Upper lobe of right lung (tissue), 1 donor: ENCODE measurements at places on chromosomes 3 and 15.

GRCh38 chr3:176690083-176690869 lies 507.0 kb downstream of the TBL1XR1 start:
- DNase-seq = no peak

GRCh38 chr3:159819676-159820075 lies 169.0 kb upstream of the IL12A start:
- DNase-seq = no peak

DNA sequence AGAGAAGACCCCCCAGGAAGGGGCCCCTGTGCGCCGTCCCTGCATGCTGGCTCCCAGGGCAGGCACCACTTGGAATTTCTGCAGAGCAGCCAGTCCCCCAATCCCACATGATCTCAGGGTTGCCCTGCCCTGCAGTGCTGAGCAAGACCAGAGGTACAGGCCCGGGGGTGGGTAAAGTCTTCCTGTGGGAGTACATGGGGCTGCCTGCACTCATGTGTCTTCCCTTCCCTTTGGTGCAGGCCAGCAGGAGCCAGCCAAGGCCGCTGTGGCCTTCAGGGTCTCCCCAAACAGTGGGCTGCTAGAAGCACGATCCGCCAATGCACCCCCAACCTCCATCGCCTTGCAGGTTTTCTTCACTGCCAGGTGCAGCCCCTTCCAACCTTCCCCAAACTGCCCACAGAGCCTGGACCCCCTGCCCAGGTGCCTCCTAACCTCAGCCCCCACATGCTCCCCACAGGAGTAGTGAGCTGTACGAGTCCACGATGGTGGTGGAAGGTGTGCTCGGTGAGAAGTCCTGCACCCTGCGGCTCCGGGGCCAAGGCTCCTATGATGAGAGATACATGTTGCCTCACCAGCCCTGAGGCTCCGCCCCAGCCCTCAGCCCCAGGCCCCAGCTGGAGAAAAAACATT lies 15.0 kb downstream of the ACAA1 start:
- no peak for DNase-seq

GRCh38 chr3:65412588-65412987 lies 626.1 kb downstream of the MAGI1 start:
- DNase-seq = no peak

DNA sequence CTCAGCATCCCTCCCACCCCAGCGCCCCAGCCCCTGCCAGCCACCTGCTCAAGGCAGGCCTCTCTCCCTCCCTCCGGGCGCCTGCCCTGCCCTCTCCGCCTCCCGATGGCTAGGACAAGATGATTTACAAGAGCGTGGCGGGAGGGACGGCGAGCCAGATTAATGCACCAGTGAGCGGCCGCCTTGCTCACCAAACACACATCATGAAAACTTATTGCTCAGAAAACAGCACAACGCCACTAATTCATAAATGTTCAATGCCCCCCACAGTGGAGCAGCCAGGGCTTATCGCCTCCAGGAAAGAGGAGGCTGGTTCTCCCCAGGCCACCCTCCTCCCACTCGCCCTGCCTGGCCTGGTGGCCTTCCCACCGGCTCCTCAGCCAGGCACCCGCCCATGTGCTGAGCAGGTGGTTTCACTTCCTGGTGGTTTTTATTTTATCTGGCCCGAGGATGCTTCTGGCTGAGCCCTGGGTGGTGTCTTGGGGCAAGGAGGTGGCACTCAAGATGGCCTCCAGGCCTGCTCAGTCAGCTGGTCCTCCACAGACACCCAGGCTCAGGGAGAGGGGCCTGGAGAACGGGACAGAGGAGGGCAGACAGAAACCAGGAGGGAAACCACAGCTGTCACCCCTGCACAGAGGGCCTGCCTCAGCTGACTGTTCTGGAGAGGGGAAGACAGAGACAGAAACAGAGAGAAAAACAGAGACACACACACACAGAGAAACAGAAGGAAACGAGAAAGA lies 284.9 kb downstream of the UACA start:
- DNase-seq = no peak

- no peak for DNase-seq
Measured at GRCh38 chr3:126755866-126756265, 51.8 kb downstream of the CHCHD6 start.

GRCh38 chr15:69337138-69337537 lies 38.4 kb downstream of the PAQR5 start:
- no peak for DNase-seq

- DNase-seq = no peak
Measured at GRCh38 chr3:14829811-14830210, 11.0 kb downstream of the FGD5 start.

DNA sequence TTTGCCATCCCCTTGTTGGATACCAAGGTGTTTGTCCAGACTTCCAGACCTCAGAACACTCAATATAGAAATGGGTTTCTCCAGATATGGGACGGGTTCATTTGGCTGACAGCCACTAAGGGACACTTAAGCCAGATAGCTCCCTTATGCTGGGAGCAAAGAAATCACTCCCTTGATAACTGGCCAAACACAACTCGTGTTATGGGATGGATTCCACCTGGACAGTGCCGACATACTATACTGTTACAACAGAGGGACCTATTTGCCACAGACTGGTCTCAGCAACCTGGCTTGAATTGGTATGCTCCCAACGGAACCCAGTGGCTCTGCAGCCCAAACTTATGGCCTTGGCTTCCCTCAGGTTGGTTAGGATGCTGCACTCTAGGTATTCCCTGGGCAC lies 114.0 kb upstream of the PLCL2 start:
- DNase-seq = no peak

GRCh38 chr3:169604568-169604967 lies 58.9 kb downstream of the MECOM start:
- no peak for DNase-seq
